LoVo (cell line): ENCODE measurements at places on chromosomes 4 and X.

- no peak for DNase-seq
These were observed 6.9 kb upstream of the TRIM2 start for GRCh38 chr4:153197301-153197700.

- no peak for DNase-seq
These were observed 232.2 kb upstream of the FMR1 start for GRCh38 chrX:147679356-147680005.

DNA sequence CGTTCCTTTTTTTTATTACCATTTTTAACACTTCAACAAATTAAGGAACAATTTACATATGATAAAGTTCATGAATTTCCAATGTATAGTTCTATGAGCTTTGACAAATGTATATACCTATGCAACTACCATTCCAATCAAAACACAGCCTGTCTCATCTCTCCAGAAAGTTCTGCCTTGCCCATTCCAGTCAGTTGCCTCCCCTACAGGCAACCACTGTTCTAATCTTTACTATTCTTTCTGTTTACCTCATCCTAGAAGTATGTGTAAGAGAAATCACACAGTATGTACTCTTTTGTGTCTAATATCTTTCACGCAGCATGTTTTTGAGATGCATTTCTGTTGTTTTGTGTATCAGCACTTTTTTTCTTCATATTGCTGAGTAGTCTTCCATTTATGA, 224.9 kb downstream of the KIT start:
- DNase-seq, result no peak

DNA sequence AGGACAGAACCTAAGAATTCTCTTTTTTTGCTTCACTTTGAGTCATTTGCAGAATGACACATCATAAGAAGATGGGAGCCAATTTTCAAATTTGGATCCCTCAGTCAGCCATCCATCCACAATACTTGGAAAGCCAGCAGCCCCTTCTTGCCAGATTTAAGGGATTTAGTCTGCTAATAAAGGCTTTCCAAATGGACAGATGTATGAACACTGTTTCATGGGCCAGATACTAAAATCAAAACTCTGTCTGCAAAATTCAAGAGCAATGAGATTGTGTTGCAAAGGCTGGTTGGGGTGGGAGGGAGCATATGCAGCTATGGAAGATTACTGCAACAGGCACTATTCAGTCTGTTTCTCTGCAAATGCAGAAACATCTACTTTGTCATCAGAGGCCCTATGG, 37.7 kb upstream of the KCNIP4 start:
- DNase-seq, result no peak

DNA sequence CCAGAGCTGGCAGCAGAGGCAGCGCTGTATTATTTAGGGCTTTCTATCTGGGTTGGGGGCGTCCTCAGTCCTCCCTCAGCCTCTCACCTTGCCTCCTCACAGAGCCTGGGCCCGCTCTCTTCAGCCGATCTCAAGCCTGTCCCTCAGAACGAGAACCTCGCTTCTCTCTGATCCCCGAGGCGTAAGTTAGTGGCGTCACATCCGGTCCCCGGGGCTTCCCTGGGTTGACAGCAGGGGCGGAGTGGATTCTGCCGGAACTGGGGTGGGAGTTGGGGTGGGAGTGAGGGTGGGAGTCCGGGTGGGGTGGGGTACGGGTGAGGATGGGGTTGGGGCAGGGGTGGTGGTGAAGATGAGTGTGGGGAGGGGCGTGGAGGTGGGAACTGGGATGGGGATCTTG, at the start of gene MAGEA10:
Gene MAGEA10 (minus strand): TSS at position 190 of the 397 bp plus-strand sequence. CDS start 2,957 bp downstream, outside the sequence.
- no peak for DNase-seq
